ENCODE measurements at places on chromosomes 16 and 17.

GRCh38 chr17:7258731-7259554, 3.3 kb downstream of the CLDN7 start:
- peak; percentile 92 for DNase-seq

- no peak for DNase-seq
These were observed 21.6 kb downstream of the PLA2G10 start for GRCh38 chr16:14672403-14672971.

GRCh38 chr16:24101431-24101830, 154.7 kb upstream of the CACNG3 start:
- DNase-seq: no peak

- DNase-seq: no peak
These were observed 13.4 kb upstream of the TMEM170A start for GRCh38 chr16:75477680-75478473.

GRCh38 chr17:20266806-20267458, 200.4 kb downstream of the LGALS9B start:
- no peak for DNase-seq

- no peak for DNase-seq
These were observed 76.6 kb upstream of the CORO6 start for GRCh38 chr17:29699283-29699682.

GRCh38 chr17:41885733-41886132, 20.5 kb upstream of the KLHL11 start:
- no peak for DNase-seq

- peak; percentile 77 for DNase-seq
These were observed 2.0 kb downstream of the USP36 start for GRCh38 chr17:78838574-78839005.

DNA sequence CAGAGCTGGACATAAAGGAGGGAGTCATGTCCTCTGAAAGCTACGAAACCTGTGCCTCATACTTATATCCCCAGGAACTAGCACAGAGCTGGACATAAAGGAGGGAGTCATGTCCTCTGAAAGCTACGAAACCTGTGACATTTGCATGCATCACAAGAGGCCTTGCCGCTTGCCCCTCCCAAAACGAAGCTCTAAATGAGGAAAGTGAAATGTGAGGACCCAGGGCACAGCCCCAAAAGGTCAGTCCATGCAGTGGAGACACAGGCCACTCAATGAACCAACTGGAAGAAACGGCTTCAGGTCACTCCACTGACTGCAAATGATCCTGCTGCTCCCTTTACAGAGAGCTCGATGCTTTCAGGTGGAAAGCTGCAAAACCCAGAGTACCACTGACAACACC, 38.3 kb downstream of the COG7 start:
- DNase-seq: peak; percentile 16

- DNase-seq: no peak
These were observed 587.3 kb upstream of the CDH5 start for GRCh38 chr16:65779201-65779600.

DNA sequence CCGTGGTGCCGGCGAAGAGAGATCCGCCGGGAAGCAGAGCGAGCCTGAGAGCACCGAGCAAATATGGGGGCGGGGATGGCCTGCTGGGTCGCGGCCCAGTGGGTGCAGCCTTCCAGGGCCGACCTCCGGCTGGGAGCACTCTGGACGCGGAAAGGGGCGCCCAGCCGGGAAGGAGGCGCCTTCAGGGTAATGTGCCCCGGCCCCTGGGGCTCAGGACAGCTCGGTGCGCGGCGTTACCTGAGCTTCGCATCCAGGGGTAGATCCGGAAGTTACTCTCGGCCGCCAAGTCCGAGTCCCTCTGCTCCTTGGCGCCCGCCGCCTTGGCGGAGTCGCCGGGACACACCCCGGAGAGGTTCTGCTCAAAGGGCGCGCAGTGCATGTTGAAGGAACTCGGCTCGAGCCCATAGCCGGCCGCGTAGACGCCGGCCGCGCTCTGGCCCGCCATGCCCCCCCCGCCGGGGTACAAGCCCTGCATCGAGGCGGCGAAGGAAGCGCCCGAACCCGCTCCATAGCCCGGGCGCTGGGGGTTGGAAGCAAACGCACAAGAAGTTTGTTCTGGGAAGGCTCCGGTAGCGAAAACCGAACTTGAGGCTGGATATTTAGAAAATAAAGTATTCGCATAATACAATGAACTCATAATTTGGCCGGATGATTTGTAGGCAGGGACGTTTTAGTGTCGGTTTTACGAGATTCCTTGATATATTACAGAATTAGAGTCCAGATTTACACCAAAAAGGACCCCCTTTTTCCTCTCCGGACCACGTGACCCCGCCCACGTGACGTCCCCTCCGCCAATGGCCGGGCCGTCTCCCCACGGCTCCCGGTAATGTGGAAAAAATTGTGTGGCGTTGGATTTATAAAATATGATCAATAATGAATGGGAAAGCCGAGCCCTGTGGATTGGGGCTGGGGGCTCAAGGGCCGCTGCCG, at the start of gene HOXB7:
TSS of gene HOXB7 (minus strand) at position 736 of the 930 bp plus-strand sequence. CDS start at position 637, 99 bp downstream.
- no peak for DNase-seq

DNA sequence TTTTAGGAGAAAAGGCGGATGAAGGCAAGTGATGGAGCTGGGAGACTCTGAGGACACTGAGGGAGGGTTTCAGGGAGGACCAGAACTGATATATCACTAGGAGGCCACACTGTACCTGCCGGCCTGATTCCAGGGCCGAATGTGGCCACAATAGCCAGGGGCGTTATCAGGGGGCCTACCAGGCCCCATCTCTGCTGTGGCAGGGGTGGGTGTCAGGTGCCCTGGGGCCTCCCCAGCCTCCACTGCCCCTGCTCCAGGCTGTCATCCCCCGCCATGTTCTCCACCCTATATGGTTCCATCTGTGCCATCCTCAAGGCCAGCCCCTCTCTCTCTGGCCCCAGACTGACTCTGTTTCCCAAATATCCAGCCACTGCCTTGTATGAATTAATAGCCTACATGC, 246.5 kb downstream of the GSG1L start:
- no peak for DNase-seq

- no peak for DNase-seq
These were observed 21.2 kb upstream of the ENGASE start for GRCh38 chr17:79053251-79053925.

DNA sequence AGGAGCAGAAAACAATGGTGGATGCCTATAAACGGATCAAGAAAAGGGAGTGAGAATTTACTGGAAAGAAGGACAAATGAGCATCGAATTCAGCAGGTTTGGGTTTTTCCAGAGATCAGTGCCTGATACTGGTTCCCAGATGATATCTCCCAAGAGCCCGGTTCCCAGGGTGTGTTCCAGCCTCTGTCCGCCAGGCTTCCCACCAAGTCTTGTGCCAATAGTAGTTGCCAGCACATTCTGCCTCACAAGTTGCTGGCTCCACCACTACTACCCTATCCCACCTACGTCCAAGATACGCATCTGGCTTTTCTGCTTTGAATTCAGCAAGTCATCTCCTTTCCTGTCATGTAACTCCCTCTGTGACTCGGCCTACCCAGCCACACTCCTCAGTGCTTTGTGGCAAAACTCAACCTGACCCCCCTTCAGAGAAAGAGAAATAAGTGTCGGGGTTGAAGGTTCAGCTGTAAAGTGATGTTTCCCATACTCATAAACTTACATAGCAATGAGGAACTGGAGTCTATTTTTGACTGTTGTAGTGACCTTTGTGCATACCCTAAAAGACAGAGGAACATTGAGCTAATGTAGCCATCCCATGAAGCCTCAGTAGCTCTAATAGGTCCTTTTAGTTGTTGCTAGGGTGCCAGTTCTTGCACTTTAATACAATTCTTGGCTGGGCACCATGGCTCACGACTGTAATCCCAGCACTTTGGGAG, 277.0 kb downstream of the IRX3 start:
- no peak for DNase-seq

DNA sequence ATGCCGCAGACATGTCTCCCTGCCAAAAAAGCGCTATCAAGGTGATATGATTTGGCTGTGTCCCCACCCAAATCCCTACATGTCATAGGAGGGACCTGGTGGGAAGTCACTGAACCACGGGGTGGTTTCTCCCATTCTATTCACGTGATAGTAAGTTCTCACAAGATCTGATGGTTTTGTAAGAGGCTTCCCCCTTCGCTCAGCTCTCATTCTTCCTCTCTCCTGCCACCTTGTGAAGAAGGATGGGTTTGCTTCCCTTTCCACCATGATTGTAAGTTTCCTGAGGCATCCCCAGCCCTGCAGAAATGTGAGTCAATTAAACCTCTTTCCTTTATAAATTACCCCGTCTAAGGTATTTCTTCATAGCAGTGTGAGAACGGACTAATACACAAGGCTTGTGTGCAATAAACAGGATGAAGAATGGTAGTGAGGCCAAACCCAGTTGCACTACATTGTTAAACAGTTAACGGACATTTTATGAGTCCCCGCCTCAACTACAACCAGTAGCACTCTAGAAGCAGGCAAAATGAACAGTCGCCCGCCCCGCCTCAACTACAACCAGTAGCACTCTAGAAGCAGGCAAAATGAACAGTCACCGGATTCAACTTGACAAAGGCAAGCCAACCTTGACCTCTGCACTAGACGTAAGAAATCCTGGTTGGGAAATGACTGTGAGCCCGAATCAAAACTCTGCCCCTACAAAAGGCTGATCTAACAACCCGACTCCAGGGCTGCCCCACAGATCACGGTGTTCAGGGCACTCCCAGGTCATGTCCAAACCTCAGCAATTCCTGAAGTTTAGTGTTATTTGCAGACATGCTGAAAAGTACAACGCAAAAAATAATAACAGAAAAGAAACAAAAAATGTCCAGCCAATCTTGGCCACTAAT, 26.3 kb downstream of the VPS53 start:
- DNase-seq: no peak

GRCh38 chr17:50562242-50563091, 2.0 kb downstream of the CACNA1G start:
- no peak for DNase-seq

DNA sequence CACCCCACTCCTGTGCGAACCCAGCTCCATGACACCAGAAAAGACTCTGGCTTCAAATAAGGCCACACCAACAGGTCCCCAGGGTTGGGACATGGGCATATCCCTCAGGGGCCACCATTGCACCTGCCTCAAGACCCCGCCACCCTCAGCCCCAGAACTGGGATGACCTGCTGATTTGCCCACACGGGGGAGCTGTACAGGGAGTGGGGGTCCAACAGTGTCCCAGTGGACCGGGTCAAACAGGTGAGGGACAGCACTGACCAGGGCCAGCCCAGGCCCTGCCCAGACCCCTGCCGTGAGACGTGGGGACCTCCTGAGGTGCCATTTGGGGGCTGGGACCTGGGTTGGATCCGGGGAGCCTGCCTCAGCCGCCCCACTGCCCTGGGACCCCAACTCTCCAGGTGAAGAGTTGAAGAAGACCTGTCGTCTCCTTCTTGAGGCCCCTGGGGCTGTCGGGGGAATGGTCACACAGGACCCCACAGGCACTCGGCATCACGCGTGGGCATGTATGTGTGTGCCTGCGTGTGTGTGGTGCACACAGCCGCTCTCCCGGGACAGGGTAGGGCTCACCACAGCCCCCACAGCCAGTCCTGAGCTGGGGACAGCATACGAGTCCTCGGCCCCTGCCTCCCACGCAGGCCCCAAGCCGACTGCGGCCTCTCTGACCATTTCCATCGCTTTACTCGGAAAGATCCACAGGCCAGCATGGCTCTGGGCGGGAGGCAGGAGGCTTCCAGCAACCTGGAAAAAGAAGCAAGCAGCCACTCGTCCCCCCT, 34.2 kb upstream of the ZNF469 start:
- no peak for DNase-seq

GRCh38 chr17:6471531-6472465, 27.5 kb downstream of the PIMREG start:
- no peak for DNase-seq

DNA sequence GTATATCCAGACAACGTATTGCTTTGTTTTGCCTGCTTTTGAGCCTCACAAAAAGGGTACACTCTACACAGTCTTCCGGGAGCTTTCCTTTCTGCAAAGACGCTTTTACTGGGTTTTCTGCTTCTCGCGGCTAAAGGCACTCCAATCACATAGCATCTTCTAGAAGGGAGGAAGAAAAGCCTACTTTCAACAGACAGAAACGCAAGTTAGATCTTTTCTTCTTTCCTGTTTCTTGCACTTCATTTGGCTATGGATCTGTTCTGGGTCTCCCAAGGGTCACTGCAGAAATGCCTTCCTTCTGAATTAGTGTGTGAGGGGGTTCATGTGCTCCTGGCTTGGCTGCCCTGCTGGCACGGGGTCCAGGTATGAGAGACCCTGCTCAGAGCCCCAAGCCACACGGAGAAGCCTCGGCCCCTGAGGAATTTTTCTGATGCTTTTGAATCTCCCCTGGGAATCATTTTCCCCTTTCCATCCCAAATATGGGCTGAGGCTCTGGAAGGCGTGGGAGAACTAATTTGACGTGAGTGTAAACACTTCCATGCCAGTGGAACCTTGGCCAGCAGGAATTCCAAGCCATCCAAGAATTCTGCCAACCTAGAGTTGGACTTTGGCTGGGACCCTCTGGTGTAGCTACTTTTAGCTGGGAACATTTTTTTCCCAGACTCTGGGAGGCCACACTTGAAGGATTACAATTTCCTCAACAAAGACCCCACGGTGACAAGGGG, 49.6 kb upstream of the NKD1 start:
- no peak for DNase-seq

GRCh38 chr16:53356478-53357207, 77.6 kb upstream of the RBL2 start:
- no peak for DNase-seq

DNA sequence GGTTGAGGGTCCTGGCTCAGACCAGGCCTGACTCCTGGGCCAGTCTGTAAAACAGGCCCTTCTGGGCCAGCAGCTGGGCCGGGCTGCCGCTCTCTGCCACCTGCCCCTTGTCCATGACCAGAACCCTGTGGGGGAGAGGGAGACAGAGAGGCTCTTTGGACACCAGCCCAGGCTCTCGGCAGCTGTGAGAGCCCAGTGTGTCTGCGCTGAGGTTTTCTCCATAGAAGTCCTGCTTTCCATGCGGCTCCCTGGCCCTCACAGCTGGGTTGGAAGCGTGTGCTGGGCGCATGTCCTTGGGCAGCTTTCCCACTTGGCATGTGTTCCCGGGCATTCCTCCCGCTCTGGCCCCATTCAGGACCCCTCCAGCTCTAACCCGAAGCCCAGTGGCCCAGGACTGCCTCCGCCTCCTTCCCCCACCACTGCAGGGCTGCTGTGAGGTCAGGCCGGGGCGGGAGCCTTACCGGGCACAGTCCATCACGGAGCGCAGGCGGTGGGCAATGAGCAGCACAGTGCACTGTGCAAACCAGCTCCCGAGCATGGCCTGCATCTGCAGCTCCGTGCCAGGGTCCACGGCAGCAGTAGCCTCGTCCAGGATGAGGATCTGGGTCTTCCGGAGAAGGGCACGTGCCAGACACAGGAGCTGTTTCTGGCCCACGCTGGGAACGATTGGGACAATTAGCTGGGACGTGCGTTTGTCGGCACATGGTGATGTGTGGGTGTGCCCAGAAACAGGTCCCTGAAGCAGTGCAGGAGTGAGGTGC, 73.0 kb downstream of the ABCC6 start:
- DNase-seq: peak; percentile 94

GRCh38 chr16:55379371-55379770, 55.4 kb downstream of the IRX6 start:
- no peak for DNase-seq

All from left lobe of liver (tissue), 2 donors.